Right ventricle myocardium superior (tissue), 1 donor: ENCODE measurements at places on chromosomes 3 and 15.

GRCh38 chr15:65957451-65957850 lies 88.2 kb downstream of the RAB11A start:
- DNase-seq = no peak

- no peak for DNase-seq
These were observed 59.5 kb upstream of the KY start for GRCh38 chr3:134710313-134710680.

DNA sequence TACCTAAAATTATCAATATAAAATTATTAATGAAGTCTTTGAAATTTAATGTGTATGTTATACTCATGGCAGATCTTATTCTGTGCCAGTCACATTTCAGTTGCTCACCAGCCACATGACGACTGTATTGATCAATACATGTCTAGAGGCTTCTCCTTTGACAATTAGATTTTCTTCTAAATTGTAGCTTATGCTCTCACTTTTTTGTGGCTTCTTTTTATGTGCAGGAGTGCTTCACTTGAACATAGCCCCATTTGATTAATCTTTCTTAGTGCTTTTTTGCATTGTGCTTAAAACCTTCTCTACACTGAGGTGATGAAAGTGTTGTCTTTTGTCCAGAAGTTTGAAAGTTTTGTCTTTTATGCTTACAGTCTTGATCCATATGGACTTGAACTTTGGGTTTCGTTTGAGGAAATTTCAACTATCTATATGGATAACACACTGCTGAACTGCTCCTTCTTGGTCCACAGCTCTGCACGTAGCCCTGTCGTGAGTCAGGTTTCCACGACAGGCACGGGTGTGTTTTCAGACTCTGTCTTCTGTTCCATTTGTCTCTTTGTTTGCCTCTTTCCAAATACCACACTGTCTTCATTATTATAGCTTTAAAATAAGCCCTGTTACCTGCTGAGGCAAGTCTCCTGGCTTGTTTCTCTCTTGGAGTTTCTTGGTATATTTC lies 393.9 kb upstream of the CFAP20DC start:
- no peak for DNase-seq

- no peak for DNase-seq
These were observed 464.4 kb downstream of the SHQ1 start for GRCh38 chr3:72383883-72384282.

DNA sequence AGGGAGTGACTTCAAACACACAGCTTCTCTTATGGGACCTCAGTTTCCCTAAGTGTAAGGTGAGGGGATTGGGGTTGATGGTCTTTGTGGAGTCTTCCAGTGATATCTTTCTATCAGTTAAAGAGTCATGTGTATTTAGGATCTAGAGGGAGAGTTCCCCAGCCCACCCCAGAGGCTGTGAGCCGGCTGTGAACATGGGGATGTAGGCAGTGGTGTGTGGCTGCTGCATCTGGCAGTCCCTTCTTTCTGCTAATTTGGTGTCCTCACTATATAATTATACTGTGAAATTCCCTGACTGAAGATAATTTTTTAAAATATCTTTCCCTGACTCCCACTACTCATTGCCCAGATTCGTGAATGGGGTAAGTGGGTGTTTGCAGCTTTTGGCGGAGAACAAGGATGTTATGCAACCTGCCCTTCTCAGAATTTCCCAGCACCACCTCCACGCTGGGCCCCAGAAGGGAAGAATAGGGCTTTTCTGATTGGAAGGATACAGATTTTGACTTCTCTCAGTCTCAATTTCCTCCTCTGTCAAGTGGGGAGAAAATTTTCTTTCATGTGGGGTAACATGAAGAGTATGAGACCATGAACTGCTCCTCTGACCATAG lies 79.0 kb upstream of the RASGRF1 start:
- DNase-seq = no peak

DNA sequence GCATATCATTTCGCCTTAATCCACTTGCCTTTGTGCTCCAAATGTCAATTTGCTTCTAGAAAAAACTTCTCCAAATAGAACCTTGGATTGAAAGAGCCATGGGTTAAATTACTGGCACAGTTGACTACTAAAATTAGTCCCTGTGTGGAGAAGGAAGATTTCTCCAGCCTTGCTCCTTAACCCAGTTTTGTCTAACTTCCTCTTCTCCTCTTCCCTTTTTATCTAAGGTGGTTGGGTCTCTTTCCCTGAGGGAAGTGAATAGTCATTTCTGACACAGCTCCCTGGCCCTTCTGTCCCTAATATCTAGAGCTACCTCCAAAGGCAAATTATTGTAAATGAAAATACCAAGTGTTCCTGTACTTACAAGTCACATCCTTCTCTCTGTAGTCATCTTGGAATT lies 527.9 kb upstream of the TBL1XR1 start:
- DNase-seq = no peak

- DNase-seq = no peak
These were observed 16.3 kb downstream of the SLC35G2 start for GRCh38 chr3:136835089-136835812.

- DNase-seq = no peak
These were observed 744.7 kb downstream of the TUSC7 start for GRCh38 chr3:117454254-117454653.

- no peak for DNase-seq
These were observed 28.3 kb upstream of the PRR23E start for GRCh38 chr3:127164615-127165014.

DNA sequence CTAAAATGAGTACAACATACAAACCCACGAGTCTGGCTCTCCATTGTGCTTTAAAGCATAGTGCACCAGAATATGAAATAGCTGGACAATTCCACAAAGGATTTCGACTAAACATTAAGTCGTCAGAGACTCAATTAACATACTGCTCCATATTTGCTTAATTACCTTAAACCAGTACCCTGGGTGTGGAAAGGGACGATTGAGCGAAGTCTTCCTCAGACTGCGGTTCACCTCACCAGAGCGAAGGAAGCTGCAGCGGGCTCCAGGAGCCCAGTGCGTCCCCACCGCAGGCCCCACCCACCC lies 218 bp upstream of the TRPC1 start:
- no peak for DNase-seq

- DNase-seq = no peak
These were observed 11.0 kb upstream of the GMPPB start for GRCh38 chr3:49734752-49735151.

GRCh38 chr3:54966979-54967378 lies 39.1 kb upstream of the LRTM1 start:
- no peak for DNase-seq

- DNase-seq = no peak
These were observed 193.8 kb downstream of the RORA start for GRCh38 chr15:61035311-61035710.

DNA sequence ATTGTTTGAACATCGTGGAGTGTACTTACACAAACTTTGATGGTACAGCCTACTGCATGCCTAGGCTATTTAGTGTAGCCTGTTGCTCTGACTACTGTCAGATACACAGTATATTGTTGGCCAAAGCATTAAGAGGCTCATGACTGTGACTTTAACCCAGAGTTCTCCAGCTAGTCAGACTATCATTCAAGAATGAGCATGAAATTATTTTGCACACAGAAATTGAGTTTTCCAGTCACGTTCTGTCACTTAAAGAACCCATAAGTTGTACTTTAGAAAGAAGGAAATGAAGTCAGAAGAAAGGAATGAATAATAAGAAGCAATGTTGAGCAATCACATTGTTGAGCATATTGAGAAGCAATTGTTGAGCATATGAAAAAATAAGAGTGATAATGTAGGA lies 37.6 kb upstream of the SLC22A13 start:
- DNase-seq = no peak

- no peak for DNase-seq
These were observed 32.3 kb upstream of the UBE2Q2 start for GRCh38 chr15:75810874-75811498.

GRCh38 chr15:29825227-29825626 lies 3.0 kb upstream of the TJP1 start:
- no peak for DNase-seq

- DNase-seq = no peak
These were observed 128.6 kb upstream of the ADPGK start for GRCh38 chr15:72912121-72912520.

GRCh38 chr3:55558316-55558715 lies 71.2 kb upstream of the WNT5A start:
- no peak for DNase-seq

- DNase-seq = no peak
These were observed 243.9 kb upstream of the UMPS start for GRCh38 chr3:124486324-124486723.

GRCh38 chr3:11305509-11305908 lies 33.3 kb downstream of the ATG7 start:
- no peak for DNase-seq

GRCh38 chr3:177642042-177642803 lies 444.9 kb upstream of the TBL1XR1 start:
- no peak for DNase-seq

DNA sequence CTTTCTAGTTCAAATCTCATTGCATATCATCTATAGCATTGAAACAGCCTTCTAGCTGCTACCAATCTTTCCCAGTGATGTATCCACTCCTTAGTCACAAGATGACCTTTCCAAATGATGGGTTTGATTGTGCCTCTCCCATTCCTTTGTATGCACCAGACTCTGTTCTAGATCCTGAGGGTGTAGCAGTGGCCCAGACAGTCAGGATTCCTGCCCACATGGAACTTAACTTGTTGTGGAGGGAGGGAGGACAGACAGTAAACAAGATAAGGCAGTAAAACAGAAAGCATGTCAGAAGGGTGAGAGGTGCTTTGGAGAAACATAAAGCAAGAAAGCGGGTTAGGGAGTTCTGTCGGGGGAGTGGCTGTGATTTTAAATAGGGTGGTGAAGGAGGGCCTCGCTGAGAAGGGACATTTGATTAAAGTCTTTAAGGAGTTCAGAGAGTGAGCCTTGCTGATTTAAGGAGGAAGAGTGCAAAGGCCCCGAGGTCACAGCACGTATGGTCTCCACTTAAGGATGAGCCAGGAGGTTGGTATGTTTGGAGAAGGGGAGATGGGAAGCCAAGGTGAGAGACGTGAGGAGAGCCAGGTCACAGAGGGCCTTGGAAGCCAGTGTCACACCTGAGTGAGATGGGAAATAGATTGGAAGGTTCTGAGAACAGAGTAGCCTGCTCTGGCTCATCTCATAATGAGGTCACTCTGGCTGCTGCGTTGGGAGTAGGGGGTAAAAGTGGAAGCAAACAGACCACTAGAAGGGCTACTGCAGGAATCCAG lies 38.3 kb downstream of the FAM43A start:
- no peak for DNase-seq

DNA sequence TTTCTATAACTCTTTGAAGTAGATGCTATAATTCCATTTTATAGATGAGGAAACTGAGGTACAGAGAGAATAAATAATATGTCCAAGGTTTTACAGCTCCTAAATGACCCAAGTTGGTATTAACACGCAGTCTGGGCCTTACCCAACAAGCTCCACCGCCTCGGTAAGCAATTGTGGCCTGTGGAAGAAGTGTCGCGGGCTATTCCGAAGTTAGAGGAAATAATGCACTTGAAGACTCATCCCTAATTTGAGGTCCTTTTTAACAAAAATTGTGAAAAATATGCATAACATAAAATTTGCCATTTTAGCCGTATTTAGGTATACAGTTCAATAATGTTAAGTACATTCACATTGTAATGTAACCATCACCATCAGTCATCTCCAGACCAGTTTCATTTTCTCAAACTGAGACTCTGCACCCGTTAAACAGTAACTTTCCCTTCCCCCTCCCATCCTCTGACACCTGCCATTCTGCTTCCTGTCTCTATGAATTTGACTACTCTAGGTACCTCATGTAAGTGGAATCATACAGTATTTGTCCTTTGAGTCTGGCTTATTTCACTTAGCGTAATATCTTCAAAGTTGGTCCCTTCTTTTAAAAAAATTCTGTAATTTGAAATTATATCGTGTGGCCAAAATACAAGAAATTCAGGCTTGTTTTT lies 18.2 kb downstream of the IDH3A start:
- no peak for DNase-seq

DNA sequence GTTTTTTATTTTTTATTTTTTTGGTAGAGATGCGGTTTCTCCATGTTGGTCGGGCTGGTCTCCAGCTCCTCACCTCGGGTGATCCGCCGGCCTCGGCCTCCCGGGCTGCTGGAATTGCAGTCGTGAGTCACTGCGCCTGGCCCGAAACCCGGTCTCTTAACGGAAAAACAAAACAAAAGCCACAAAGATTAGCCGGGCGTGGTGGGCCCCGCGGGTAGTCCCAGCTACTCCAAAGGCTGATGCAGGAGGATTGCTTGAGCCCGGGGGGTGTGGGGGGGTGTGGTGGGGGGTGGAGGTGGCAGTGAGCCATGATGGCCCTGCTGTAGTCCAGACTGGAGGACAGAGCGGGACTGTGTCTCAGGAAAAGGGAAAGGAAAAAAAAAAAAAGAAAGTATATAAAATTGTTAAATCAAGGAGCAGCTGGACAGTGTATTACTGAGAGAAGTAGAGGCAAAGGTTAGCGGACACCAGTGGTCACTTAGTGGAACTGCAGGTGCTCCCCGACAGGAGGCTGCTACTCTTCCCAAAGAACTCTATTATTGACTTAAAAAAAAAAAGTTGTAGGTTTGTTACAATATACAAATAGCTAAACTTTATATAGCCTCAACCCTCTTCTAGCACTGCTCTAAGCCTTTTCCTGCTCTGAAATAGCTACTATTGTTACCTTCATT lies 30.3 kb upstream of the TUBGCP5 start:
- DNase-seq = no peak

- no peak for DNase-seq
These were observed 46.5 kb downstream of the NMD3 start for GRCh38 chr3:161267646-161268045.

GRCh38 chr3:4824926-4825325 lies 154.3 kb upstream of the BHLHE40 start:
- no peak for DNase-seq

DNA sequence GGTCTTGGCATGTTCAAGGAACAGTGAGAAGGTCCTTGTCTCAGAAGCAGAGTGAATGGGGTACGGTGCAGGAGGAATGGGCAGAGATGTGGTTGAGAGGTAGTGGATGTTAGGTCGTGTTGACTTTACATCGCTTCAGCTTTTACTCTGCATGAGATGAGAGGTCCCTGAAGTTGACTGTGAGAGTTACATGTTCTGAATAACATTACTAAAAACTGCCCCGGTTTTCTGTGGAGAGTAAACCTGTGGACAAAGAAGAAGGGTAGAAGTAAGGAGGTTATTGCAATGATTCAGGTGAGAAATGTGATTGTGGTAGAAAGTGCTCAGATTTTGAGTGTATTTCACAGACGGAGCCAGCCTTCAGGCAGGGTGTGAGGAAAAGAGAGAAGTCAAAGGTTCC lies 105.6 kb downstream of the ARNT2 start:
- DNase-seq = no peak

GRCh38 chr15:100772892-100773520 lies 106.6 kb upstream of the ALDH1A3 start:
- DNase-seq = no peak

DNA sequence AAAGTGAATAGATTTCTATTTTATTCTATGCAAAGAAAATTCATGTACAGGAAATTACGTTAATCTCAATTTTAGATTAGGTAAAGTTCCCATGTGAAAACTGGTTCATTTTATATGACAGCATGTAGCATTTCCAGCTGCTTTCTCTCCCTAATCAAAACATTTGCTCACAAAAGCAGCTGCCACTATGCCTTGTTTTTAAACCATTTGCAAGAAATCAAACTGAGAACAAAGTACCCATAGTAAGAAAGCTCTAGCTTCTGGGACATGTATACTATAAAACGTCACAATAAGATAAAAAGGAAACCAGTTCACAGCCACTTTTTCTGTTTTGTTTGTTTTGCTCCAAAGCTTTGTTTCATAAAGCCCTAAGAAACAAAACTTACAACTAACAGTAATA lies 5.0 kb upstream of the CRYBG3 start:
- DNase-seq = no peak

- no peak for DNase-seq
These were observed 31.3 kb downstream of the LRRC28 start for GRCh38 chr15:99282586-99282985.
